Brain pericyte (primary cell): ENCODE measurements at places on chromosomes 4 and X.

- DNase-seq, result no peak
Measured at GRCh38 chr4:19689511-19689910, 562.2 kb upstream of the SLIT2 start.

GRCh38 chrX:133005616-133006015, 47.2 kb upstream of the HS6ST2 start:
- no peak for DNase-seq

- no peak for DNase-seq
Measured at GRCh38 chr4:26009502-26009901, 95.5 kb downstream of the SMIM20 start.

- DNase-seq, result no peak
Measured at GRCh38 chr4:185502386-185502785, 30.9 kb upstream of the CCDC110 start.

DNA sequence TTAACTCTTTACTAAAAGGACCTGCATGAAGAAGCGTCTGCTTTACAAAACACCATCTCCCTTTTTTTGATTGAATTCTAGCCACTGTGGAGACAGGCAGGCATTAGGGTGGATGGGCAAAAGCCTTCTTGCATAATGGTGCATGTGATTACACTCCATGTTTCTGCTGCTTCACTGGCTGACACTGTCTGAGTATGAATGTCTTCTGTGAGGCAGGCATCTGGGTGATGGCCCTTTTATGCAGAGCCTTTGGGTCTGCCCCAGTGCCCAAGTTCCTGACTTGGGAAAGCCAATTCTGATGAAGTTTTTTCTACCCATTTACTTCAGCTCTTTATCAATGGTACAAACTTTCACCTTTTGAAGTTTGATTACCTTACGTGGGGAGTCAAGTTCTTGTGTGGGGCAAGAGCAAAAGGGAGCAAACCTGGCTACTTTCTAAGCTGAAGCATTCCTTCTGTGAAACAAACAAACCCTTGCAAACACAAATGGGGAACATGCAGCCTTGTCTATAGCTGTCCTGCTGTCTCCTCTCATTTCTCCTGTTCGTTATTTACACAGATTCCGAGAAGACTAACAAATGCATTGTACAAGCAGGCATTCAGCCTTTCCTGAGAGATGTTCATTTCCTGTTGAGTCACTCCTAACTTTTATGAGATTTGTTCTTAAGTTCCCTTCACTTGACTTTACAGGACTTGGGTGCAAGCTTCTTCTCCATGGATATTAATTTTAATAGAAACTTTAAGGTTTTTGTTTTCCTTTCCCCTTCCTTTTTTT, 301.9 kb downstream of the TLL1 start:
- no peak for DNase-seq

DNA sequence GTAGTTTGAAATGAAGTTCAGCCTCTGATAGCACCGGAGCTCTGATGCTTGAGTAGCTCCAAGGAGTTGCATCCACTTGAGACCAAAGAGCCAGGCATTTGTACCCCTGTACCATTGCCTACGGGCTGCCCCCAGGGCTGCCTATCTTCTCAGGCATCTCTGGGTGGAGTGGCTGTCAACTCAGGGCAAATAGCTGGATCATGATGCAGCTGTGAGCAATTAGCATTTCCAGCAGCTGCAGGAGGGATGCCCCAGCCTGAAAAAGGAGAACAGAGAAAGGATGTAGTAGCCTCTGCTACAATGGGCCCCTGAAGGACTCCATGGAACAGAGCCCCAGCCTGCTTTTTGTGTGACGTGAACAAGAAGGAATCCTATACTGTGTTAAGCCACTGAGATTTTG, 492.6 kb downstream of the BCOR start:
- DNase-seq, result no peak

GRCh38 chr4:77073981-77074380, 1.8 kb downstream of the CCNI start:
- no peak for DNase-seq

GRCh38 chrX:24153796-24154189, 4.3 kb downstream of the ZFX start:
- DNase-seq, result no peak

- no peak for DNase-seq
Measured at GRCh38 chr4:40745285-40745984, 4.3 kb upstream of the NSUN7 start.

DNA sequence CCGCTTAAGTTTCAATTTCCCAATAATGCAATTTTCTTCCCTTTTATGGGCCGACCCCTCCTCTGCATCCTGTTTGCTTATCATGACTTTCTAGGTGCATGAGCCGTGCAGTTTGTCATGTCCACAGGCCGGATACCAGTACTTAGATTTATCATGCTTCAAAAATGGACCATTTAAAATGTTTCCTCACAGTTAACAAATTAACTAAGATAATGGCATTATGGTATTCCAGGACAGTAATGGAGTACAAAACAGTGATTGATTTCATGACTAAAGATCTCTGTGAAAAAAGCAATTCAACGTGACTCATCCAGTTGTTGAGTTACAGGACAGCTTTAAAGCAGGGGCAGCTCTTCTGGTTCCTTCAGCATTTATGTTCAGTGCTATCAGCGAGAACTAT, 23.0 kb downstream of the SNX25 start:
- no peak for DNase-seq

DNA sequence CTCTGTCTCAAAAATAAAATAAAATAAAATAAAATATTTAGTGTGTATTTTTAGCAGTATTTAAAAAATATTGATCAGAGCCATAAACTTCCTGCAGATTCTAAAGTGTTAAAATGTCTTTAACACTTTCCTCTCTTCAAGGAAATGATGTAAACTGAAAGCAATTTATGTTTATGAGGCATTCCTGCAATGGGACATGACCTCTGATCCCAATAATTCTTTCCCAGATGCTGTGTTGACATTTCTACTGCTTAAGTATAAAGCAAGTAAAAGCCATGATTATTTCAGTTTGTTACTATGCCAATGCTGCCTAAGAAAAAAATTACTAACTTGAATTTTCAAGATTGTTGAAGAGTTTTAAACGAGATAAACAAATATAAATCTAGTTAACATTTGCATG, 29.0 kb downstream of the COQ2 start:
- no peak for DNase-seq

DNA sequence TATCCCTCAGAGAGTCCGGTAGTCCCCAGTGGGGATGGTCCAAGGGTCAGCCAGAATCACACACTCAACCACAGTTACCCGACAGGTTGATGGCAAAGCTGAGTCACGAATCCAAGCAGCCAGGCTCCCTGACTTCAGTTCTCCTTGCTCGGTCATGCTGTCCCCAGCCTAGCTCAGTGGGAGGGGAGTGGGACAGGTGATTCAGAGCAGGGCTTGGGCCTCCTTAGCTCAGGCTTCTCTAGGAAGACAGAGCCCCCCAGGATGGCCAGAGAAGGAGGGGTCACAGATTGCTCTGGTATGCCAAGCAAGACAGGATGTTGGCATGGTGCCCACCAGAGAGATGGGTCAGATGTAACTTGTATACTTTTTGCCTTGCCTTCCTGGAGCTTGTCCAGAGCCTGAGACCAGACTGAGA, 66.5 kb downstream of the EFNB1 start:
- DNase-seq, result no peak

DNA sequence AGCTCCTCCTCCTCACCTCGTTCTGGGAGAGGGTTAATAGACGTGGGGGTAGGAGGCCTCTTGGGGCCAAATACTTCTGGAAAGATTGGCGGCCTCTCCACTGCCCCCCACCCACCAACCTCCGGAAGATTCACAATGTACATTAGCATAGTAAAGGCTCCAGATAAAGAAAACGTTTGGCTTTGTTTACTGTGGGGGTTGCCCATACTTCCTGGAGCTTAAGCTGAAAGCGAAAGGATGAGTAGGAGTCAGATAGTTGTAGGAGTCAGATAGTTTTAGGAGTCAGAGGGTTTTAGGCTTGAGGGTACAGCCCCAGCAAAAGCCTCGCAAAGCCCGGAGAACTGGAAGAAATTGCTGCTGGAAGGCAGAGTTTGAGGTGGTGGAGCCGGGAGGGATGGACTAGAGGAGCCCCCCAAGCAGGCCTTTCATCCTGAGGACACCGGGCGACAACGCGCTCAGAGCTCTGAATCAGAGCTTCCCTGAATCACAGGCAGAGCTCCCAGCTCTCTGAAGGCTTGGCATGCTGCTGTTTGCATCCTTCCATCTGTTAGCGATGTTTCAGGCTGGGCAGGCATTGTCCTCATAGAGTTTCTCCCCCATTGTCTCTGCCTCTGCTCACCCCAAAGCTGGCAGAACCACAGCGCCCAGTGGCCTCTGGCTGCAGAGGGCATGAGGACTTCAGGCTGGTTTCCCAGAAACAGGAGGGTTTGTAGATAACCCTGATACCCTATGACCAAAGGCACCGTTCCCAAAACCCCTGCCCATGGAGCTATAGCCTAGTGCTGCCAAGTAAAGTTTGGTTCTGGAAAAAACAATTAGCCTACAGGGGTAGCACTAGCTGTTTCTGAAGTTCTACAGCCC, 280.7 kb downstream of the BCOR start:
- no peak for DNase-seq

- DNase-seq, result no peak
Measured at GRCh38 chr4:69668680-69669079, 15.6 kb upstream of the UGT2A1 start.

GRCh38 chr4:113555868-113556267, 205.7 kb downstream of the CAMK2D start:
- no peak for DNase-seq

DNA sequence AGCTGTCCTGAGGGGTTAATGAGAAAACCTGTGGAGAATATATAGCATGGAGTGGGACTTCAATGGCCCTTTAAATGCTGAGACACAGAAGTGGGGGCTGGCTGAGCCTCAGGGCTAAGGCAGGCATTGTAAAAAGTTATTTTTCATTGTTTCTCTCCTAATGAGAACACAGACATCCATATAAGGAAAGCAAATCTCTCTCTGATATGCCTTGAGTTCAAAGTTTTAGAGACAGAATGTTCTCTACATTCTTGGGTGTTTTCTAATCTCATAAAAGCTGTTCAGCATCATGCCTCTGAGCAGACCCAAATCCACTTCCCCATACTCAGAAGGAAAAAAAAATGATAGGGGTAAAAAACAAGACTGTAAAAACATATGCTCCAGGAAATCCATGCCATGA, 16.8 kb upstream of the RAB40A start:
- no peak for DNase-seq

- no peak for DNase-seq
Measured at GRCh38 chr4:8830056-8830455, 41.6 kb downstream of the HMX1 start.

DNA sequence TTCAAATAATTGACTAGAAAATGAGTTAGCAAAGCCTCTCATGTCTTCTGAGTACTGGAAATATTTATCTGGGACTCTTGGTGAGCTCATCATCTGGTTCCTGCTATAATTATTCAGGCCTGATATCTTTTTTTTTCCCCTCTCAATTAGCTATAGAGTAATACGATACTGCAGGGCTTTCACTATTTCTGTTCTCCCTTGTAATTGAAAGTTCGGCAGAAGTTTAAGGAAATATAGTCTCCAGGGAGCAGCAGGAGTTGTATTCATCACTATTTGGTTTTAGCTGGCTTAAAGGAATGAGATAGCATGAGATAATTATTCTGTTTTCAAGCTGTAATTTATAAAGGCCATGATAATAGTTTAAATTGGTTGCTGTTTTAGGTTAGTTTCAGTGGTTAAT, 378.6 kb upstream of the EPHA5 start:
- DNase-seq, result no peak

DNA sequence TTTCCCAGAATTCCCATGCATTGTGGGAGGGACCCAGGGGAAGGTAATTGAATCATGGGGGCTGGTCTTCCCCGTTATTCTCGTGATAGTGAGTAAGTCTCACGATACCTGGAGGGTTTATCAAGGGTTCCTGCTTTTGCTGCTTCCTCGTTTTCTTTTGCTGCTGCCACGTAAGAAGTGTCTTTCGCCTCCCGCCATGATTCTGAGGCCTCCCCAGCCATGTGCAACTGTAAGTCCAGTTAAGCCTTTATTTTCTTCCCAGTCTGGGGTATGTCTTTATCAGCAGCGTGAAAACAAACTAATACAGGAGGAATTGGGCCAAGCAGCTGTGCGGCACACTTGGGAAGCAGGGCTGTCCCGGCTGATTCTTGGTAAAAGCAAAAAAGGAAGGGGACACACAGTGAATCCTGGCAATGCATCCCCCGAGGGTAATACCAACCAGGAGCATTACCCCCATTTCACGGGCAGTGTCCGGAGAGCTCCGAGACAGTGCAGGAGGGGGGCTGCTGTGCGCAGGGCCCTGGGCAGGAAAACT, 185.7 kb downstream of the AFAP1 start:
- no peak for DNase-seq

DNA sequence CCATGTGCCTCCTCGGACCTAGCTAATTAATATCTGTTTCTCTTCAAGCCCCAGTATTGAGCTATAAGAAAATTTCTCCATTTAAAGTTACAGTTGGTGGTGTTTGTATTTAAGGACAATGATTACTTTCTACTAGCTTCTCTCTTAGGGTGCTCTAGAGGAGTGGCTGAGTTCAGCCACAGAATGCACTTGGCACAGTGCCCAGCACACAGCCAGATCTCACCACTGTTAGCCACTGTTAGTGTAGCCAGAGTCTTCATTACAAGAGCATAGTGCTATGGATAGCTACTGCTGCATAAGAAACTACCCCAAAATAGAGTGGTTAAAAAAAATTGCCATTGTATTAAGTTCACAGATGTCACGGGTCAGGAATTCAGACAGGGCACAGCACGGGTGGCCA, 421.3 kb downstream of the BCOR start:
- DNase-seq, result no peak

DNA sequence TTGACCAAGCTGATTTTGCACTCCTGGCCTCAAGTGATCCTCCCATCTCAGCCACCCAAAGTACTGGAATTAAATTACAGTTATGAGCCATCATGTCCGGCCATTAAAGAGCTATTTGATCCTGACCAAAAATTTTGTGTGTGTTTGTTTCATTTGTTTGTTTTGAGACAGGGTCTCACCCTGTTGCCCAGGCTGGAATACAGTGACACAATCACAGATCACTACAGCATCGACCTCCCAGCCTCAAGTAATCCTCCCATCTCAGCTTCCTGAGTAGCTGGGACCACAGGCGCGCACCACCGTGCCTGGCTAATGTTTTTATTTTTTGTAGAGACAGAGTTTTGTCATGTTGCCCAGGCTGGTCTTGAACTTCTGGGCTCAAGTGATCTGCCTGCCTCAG, 82.9 kb upstream of the RBPJ start:
- no peak for DNase-seq

- DNase-seq, result no peak
Measured at GRCh38 chr4:66974665-66975064, 570.6 kb downstream of the CENPC start.

DNA sequence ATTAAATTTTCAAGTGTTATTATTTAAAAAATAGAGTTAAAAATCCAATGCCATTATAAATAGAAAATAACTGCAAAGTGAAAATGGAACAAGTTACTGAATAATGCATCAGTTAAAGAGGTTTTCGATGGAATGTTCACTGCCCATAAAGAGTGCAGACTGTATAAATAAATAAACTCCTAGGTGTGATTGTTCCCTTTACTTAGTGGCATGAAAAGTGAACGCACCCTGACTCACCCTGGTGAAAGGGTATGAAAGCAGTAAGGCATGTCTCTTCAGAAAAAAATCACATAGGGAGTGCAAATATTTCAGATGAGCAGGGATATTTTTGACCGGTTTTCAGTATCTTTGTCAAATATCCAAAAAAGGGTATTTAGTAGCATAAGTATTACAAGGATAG, 387.8 kb downstream of the DCAF12L2 start:
- no peak for DNase-seq
